ACHN (cell line): ENCODE measurements at places on chromosomes 4 and X.

- no peak for DNase-seq
These were observed 36.7 kb downstream of the UBQLN2 start for GRCh38 chrX:56600141-56600540.

DNA sequence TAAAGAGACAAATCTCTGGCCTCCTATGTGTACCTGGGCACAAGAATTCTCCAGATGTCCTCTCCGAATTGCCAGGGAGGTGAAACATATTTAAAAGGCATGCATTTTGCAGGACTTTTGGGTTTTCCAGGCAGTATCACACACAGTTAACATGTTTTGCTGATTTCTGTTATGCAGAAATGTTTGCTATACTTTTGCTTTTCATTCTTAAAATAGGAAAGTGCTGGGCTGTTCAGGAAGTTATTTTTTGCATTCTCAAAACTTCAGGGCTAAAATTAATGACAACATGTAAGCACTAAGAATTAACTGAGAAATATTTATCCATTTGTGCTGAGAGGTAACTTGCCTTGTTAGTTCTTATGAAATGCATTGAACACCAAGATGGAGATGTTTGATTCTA, 390.7 kb upstream of the CTSO start:
- DNase-seq, result no peak

DNA sequence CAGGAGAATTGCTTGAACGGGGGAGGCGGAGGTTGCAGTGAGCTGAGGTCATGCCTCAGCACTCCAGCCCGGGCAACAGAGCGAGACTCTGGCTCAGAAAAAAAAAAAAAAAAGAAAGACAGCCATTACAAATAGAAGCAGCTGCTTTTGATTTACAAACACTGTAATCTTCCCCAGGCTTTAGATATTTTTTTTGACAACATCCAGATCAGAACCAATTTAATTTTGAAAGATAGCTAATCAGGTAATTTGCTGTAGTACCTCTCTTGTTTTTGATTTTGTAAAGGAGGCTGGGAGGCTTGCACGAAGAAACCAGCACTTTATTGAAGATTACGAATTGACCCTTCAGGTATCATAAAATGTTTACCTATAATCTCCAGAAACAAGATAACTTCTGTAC, 107.0 kb downstream of the LDB2 start:
- DNase-seq, result no peak

DNA sequence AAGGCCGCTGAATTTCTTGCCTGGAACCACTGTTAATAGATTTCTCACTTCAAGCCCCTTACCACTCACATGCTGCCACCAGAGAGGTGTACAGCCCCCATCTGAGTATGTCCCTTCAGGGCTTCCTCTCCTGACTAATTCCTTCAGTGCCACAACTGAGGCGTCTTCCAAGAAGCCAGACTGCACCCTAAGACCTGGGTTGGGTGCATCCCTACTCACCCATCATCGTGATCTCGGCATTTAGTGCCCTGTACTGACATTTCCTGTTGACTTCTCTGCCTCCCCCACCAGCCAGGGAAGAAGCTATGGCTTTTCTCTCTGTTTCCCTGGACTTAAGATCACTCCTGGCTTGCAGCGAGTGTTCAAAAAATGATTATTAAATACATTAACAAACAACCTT, 40.4 kb upstream of the MAP3K15 start:
- DNase-seq, result no peak

GRCh38 chr4:1716065-1716945, 4.2 kb upstream of the SLBP start:
- no peak for DNase-seq

DNA sequence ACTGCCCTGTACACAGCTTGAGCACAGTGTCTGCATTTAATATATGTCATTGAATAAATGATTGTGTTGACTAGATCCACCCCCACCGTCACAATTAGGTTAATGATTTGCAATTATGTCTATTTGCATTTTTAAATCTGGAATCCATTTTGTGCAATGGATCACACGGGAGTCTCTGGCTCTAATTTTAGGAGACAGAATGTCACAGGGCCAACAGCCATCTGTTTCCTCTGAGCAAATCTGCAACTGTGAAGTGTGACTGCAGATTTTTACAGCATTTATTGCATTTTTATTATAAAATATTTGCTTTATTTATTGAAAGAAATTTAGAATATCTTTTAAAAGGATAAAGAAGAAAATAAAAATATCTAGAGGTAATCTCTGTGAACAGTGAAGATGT, 316.8 kb downstream of the HS3ST1 start:
- no peak for DNase-seq
